SJCRH30 (cell line): ENCODE measurements at places on chromosomes 1 and 21. TPM values are rescaled to one million over a fixed set of nuclear protein-coding genes. Genes with fewer than 3 reads are reported as not detected.

DNA sequence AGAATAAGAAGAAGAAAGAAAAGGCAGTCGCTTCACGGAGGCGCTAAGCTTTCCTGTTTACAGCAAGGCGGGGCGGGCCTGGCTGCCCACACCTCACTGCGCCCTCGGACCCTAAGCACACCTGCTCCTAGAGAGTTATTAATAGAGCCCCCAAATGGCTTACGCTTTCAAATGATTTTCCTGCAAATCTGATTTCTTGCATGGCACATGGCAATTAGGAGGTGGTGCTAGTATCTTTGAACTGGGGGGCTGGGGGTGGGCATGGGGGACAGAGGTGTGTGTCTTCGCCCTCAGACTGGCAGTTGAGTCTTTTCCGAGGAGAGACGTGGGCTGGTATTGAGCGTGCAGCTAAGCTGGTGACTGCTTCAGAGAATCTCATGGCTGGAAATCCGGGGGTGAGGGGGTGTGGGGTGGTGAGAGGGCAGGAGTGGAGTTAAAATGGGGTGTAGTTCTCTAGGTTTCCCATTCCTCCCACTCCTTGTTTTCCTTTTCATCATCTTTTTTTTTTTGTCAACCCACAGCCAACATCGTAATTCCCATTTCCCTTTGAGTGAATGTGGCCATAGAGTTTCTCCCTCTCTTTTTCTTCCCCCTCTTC is 1.3 kb downstream of the S1PR1 start:
- H3K27ac ChIP-seq, result no peak overlapping the region
- peaks cover 30% of the 10 kb centered on the region for H3K36me3 ChIP-seq
- H3K4me1 ChIP-seq, result peaks cover 9% of the 10 kb centered on the region

- no peaks in the 10 kb centered on the region for H3K36me3 ChIP-seq
- peak; percentile 89 for DNase-seq
- peaks cover 15% of the 10 kb centered on the region for H3K27me3 ChIP-seq
- peaks cover 9% of the 10 kb centered on the region; the same call in 1 of the 2 replicates for H3K4me1 ChIP-seq
- no peak overlapping the region for H3K4me3 ChIP-seq
- no peak overlapping the region for H3K27ac ChIP-seq
These were observed 39.5 kb upstream of the CASZ1 start for GRCh38 chr1:10835822-10836421.

DNA sequence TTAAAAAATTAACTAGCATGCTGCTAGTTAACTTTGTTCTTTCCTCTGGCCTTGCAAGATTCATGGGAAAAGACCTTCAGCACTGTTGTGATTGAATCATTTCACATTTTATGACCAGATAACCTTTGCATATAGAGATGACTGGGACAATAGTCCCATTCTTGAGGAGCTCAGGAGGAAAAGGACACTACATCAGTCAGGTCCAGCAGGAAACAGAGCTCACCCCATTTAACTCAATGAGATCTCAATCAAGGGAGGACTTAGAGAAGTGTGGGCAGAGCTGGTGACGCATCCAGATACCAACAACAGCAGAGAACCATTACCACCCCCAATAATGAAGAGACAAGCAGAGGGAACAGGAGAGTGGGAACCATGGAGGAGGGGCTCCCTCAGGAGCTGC is 109.4 kb upstream of the GUCA2B start:
- no peaks in the 10 kb centered on the region for H3K36me3 ChIP-seq
- 0 out of 2 replicates have a peak, but pooled peaks cover 5% of the 10 kb centered on the region for H3K27me3 ChIP-seq
- no peak overlapping the region for H3K27ac ChIP-seq
- no peak overlapping the region for H3K4me3 ChIP-seq

GRCh38 chr1:92118826-92119225 is 38.7 kb downstream of the BTBD8 start:
- H3K27me3 ChIP-seq, result no peaks in the 10 kb centered on the region
- no peaks in the 10 kb centered on the region for H3K4me1 ChIP-seq
- H3K36me3 ChIP-seq, result no peaks in the 10 kb centered on the region
- DNase-seq, result no peak
- H3K4me3 ChIP-seq, result no peak overlapping the region
- H3K27ac ChIP-seq, result no peak overlapping the region

DNA sequence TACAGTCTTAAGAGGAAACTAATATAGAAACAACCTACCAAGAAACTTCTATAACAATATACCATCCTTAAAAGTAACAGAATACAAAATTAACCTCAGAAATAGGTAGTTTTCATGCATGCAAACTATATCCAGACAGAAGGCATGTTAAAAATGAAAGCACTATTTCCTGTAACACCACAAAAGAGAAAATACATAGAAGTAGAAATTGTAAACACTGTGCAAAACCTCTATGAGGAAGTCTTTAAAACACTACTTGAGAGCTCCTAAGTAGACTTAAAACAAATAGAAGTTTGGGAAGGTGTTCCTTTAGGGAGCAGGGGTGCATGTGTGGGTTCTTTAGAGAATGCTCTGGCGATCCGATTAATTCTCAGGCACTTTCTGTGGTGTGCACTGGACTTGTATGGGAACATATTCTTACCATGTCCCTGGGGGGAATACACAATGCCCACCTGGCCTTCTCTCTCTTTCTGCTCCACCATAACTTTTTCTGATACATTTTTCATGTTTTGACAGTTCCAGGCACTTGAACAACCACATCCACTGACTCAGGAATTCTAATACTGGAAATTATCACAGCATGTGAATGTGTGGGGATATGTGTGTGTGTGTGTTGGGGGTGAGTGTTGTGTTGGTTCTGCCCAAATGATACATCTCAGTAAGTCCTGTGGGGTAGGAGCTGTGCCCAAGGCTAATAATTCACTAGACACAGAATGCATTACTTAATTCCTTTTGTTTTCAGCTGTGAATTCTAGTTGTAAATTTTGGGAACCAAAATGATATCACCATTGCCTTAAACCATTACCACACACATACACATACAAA is 866.3 kb upstream of the B3GALT2 start:
- no peaks in the 10 kb centered on the region for H3K36me3 ChIP-seq
- no peaks in the 10 kb centered on the region for H3K27me3 ChIP-seq
- H3K4me3 ChIP-seq, result no peak overlapping the region

DNA sequence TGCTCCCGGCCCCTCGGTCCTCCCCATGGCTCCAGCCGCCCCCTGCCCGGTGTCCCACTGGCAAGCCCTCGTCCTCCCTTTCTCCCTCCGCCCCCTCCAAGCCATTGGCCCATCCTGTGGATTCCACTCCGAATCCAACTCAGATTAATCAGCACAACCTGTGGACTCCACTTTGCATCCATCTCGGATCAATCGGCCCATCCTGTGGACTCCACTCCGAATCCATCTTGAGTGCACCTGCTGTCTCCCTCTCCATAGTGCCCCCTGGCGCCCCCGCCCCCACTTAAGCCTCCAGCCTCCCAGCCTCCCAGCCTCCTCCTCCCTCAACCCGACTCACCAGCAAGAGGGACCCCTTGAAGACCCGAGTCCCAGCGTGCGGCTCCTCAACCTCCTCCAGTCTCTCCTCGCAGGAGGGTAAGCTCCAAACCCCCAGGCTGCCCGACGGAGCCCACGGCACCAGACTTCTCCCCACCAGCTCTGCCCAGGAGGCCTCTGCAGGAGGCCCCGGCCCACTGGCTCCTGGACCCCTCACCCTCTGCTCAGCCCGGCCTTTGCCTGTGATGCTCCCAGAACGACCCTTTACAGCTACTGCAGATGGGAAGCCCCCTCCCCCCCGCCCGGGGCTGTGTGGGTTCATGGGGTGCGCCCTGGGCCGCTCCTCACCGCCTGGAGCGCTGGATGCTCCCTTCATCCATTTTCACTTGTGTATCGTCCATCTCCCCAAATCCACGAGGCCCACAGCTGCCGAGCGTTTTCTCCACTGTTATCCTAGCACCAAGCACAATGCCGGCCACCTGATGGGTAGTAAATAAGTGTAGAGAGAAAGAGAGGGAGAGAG is 40.6 kb upstream of the TSPEAR start:
- DNase-seq, result no peak
- no peak overlapping the region for H3K27ac ChIP-seq
- no peaks in the 10 kb centered on the region for H3K36me3 ChIP-seq
- peaks cover 2% of the 10 kb centered on the region; the same call in 1 of the 2 replicates for H3K4me1 ChIP-seq

- H3K27me3 ChIP-seq, result no peaks in the 10 kb centered on the region
- DNase-seq, result no peak
- no peak overlapping the region for H3K27ac ChIP-seq
These were observed 3.2 kb downstream of the RHOC start for GRCh38 chr1:112703706-112704105.

DNA sequence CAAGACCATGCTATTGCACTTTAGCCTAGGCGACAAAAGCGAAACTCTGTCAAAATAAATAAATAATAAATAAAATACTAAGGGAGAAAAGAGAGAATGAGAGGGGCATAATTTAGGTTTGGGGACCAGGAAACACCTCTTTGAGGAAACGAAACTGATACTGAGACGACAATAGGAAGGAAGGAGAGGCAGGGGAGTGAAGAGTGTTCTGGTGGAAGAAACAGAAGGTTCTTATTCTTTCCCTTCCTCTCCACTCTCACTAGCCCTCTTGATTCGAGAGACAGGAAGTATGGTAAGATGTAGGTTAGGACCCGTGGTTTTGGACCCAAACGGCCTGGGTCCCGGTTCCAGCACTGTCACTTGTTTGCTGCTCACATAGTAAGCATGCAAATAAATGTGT is 1.6 kb upstream of the NKAIN1 start:
- H3K27me3 ChIP-seq, result no peaks in the 10 kb centered on the region
- peaks cover 18% of the 10 kb centered on the region for H3K4me1 ChIP-seq
- H3K27ac ChIP-seq, result no peak overlapping the region
- H3K36me3 ChIP-seq, result no peaks in the 10 kb centered on the region
- DNase-seq, result no peak

DNA sequence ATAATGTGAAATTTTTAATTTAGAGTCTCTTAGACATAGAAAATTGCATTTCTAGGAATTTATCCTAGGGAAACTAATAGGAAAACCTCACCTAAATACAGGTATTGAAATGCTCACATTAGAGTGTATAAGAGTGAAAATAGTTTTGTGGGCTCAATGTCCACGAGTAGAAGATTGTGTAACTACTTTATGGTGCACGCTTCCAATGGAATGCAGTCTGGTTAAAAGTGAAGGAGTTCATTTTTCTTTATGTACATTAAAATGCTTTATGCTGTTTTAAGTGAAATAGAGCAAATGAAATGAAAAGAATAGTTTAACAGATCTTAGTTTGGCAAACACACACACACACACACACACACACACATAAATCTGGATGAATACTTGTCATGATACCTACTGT is 278.2 kb downstream of the USP25 start:
- no peaks in the 10 kb centered on the region; the same call in 1 of the 2 replicates for H3K36me3 ChIP-seq
- no peaks in the 10 kb centered on the region for H3K4me1 ChIP-seq
- no peak overlapping the region for H3K4me3 ChIP-seq

DNA sequence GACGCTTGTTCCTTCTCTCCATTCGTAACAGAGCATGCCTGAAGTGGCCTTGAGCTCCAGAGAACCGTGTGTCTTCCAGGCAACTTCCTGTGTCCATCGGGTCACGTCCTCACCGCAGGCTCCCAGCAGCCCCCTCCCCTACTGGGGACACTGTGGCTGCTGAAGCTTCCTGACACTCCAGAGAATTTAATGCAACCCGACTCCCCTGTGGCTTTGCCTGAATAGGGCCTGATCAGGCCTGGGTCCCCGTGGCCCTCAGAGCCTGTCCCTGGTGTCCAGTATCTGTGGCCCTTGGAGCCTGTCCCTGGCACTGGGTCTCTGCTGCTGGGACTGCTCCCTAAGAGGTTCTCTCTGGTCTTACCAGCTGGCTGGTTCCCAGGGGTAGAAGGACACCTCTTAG is 219.7 kb upstream of the VAMP3 start:
- no peak overlapping the region for H3K27ac ChIP-seq
- no peak overlapping the region for H3K4me3 ChIP-seq
- no peaks in the 10 kb centered on the region for H3K27me3 ChIP-seq
- H3K36me3 ChIP-seq, result no peaks in the 10 kb centered on the region
- H3K4me1 ChIP-seq, result peaks cover 36% of the 10 kb centered on the region
- DNase-seq, result no peak

DNA sequence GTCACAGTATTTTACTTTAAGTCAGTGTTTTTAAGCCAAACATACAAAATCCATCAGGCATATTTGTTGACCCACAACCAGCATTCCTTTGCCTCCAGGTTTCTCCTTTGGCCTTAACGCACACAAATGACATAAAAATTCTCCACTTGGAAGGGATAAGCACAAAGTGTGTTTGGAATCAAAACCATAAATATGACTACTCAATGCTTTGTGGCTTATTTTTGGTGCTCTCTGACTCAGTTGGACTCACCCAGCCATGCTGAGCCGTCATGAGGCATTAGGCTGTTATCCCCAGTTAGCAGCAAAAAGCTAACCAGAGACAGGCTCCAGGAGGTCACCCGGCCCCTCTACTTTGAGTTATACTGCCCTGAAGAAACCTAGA is 948 bp downstream of the PRUNE1 start:
- no peaks in the 10 kb centered on the region for H3K36me3 ChIP-seq
- peaks cover 3% of the 10 kb centered on the region; the same call in 1 of the 2 replicates for H3K4me1 ChIP-seq
- H3K4me3 ChIP-seq, result peak overlapping the region; percentile 76
- no peak for DNase-seq
- H3K27me3 ChIP-seq, result no peaks in the 10 kb centered on the region

DNA sequence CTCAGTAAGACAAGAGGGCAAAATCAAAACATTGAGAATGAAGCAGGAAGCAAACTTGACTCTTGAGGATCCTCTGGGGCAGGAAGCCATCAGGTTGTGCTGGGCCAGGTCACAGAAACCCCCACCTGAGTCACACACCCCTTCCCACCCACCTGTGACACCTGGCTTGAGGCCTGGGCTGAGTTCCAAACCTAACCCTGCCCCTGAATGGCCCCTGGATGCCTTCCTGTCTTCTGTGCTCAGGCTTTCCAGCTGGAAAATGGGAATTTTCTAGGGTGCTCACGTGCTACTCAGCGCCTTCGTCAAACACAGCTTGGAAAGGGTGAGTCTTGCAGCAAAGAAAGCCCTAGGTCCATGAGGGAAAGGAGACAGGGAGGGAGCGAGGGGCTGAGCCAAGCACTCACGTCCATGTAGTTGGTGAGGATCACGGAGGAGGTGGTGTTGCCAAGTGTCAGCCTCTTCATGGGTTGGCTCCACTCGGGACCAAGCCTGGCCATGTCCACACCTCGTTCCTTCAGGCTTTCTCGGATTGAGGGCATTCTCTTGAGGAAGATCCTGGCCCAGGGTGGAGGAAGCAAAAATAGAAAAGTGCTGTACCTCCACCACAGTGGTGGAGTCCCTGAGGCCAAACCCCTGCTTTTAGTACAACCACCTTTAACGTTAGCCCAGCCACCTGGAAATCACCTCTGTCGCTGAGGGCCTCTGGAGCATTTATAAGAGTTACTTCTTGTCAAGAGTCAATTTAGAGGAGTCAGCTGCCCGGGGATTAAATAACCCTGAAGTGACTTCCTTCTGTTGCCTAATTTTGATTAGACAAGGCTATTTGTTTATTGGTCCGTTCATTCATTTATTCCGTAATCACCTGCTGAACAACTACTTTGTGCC is 4.3 kb downstream of the REN start:
- DNase-seq, result no peak
- no peak overlapping the region for H3K27ac ChIP-seq
- H3K4me3 ChIP-seq, result no peak overlapping the region
- no peaks in the 10 kb centered on the region for H3K36me3 ChIP-seq

The AKNAD1 gene
- total RNA-seq, result 0.30 and 0.87 TPM in 2 replicates

The MAP10 gene
- 0.10 TPM in 1 of 2 replicates, not detected in the other for total RNA-seq

The HTR6 gene
- 0.05 TPM in 1 of 2 replicates, not detected in the other for total RNA-seq

The MMP23B gene
- total RNA-seq, result 0.81 and 2.7 TPM in 2 replicates

The ACTL8 gene
- 0.08 and 0.13 TPM in 2 replicates for total RNA-seq

The S100A6 gene
- total RNA-seq, result 38.8 and 48.3 TPM in 2 replicates

The KRTAP10-3 gene
- not detected in 2 replicates for total RNA-seq

The MAP1LC3C gene
- 0.79 and 0.91 TPM in 2 replicates for total RNA-seq

The PODN gene
- total RNA-seq, result 0.41 and 0.42 TPM in 2 replicates
